ENCODE measurements at places on chromosomes 6 and 20.

- DNase-seq = no peak
Observed at GRCh38 chr20:25207960-25208534, 12.5 kb downstream of the ENTPD6 start.

DNA sequence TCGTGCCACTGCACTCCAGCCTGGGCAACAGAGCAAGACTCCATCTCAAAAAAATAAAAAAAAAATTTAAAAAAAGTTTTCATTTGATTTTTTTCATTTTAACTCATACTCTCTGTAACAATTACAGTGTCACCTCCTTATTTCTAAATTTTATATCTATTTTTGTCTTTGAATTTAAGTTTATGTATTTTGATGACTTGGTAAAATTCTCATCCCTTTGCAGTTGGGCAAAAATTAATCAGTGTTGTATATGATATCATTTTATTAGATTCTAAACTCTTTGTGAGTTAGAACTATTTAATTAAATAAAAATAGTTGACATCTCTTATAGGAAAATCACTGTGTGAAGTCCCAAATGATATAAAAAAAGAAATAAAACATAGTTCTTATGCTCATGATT lies 270.7 kb downstream of the PLCB1 start:
- DNase-seq = no peak

GRCh38 chr6:7424058-7424457 lies 34.5 kb downstream of the RIOK1 start:
- DNase-seq = no peak

- no peak for DNase-seq
Observed at GRCh38 chr6:85672623-85673022, 29.9 kb upstream of the SYNCRIP start.

DNA sequence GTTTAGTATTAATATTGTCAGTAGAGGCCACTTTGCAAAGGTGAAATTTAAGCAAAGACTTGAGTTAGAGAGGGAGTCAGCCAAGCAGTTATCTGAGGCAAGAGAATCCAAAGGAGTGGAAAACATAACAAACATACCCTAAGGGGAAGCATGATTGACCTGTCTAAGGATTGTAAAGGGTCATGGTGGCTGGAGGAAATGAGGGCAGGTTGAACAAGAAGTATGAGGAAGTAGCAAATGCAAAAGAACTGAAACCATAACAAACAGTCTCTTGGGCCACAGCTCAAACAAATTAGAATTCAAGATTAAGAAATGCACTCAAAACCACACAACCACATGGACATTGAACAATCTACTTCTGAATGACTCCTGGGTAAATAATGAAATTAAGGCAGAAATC lies 103.2 kb downstream of the FBXO5 start:
- no peak for DNase-seq

DNA sequence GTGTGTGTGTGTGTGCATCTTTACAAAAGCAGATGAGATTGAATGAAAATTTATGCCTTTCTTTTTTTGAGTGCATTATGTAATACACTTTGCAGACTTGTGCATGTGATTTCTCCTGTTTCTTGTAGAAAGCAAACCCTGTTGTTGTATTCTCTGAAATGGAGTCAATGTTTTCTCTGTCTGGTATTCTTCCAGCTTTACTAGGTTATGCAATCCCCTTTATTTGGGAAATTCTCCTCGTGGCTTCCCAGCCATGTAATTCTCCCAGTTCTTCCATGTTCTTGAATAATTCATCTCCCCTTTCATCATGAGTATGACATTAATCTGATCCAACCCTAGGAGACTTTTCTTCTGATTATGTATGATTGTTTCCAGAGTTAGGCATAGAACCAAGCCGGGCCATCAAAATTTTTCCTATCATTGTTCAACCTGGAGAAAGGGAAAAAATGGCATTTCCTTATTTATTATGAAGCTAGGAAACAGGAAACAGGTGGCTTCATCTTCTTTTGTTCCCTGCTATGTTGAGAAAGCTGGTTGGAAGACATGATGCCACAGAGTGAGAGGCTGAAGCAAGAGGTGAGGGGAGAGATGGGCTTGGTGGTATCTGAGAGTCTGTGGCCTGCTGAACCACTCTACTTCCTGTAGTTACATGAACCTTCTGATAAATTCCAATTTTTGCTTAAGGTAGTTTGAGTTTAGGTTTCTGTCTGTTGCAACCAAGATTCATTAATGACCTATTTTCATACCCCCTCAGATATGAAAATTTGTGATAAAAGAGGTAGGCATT lies 68.8 kb downstream of the PRL start:
- DNase-seq = no peak

DNA sequence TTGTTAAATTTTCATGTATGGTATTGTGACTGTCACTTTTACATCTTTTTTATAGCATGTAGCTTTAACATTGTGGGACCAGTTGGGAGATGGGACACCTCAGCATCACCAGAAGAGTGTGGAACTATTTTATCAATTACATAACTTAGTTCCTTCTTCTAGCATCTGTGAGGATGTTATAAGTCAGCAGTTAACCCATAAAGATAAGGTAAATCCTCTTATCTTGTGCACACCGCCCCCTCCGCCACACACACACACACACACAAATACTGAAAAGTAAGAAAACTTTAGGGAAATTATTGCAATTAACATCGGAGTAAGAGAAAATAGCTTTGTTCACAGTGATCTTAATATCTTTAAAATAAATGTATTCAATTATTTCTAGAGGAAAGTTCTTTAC lies 60.9 kb downstream of the PGM3 start:
- DNase-seq = no peak

GRCh38 chr6:151118461-151119123 lies 121.2 kb upstream of the AKAP12 start:
- DNase-seq = no peak

DNA sequence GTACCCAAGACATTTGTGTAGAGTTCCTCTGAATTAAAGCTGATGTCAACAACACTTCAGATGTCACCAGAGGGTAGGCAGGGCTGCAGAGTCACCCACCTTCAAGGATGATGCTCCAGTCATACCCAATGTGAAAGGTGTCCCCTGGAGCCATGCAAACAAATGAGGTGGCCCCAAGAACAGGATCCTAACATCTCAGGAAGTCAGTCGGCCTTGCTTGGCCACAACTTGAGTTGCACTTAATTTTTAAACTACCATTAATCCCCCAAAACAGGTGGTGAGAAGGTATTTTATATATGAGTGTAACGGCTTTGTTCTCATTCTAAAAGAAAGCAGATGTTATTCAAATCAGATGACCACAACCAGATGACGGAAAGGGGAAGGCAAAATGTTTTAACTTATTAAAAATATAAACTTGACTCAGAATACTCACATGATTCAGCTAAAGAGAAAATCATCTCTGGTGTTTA lies 21.1 kb upstream of the SERPINB1 start:
- no peak for DNase-seq

DNA sequence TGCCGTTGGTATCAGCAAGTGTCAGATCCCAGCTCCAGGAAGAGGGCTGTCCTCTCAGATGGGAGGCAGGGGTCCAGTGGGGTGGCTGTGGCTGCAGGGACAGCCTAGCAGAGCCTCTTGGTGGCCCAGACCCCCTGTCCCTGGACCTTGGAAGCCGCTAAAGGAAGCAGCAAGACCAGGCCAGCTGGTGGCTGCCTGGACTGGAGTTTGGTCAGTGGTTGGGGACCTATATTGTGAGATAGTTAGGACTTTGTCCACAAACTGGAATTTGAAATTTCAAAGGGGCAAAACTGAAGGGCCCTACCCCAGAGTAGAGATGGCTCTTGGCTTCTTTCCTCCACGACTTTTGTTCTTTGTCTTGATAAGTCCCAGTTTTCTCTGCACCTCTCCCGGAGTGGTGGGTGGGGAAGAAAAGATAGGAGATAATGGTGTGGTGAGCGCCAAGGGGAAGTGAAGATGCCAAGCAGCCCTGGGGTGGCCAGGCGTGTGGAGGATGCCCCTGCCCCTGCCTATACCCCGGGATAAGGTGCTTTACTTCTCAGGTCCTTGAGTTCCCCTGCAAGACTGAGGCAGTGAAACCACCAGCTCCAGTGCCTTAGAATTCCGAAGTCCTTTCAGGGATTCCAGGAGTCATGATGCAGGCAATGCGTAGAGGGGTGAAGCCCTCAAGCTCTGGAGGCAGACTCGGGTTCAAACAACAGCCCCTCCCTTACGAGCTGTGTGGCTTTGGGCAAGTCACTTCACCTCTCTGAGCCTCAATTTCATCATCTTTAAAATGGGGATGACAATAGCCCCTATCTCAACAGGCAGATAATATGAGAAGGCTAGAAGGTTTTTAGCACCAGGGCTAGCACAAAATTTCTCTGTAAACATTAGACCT lies 40.2 kb downstream of the HNF4A start:
- no peak for DNase-seq

DNA sequence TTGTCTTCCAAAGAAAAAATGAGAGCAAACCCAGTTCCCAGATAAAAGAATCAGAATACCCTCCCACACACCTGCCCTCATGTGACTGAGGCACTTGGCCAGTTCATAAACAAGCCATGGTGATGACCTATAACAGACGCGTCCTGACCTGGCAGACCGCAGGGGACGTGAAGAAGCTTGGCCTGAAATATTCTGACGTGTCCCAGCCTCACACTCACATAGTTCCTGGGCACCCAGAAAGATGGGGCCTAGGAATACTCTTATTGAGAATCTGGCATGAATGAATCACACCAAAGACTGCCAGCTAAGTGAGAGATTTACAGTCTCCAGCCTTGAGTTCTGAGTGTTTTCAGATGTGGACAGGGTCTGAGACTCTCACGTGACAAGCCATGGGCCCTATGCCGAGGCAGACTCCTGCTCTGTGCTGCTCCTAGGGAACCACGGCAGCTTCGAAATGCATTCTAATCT lies 17.2 kb upstream of the MAP3K4 start:
- DNase-seq = peak; percentile 17

- DNase-seq = no peak
Observed at GRCh38 chr6:89050697-89051096, 29.9 kb upstream of the PNRC1 start.

DNA sequence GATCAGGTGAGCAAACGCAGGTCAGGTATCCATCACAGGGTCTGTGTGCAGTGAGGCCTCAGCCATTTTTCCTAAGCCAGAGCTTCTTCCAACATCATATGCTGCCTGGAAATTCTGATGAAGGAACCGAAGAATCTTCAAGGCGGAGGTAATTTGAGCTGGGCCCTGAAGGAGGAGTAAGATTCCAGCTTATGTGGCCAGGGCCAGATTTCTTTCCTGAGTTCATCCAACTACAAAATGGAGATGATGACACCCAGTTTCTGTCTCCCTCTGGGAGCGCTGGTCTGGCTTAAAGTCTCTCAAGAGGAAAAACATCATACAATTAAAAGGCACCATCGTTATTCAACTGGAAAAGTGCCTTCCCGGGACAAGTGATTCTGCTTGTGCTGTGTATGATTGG lies 6.9 kb upstream of the MANBAL start:
- DNase-seq = peak; percentile 79

DNA sequence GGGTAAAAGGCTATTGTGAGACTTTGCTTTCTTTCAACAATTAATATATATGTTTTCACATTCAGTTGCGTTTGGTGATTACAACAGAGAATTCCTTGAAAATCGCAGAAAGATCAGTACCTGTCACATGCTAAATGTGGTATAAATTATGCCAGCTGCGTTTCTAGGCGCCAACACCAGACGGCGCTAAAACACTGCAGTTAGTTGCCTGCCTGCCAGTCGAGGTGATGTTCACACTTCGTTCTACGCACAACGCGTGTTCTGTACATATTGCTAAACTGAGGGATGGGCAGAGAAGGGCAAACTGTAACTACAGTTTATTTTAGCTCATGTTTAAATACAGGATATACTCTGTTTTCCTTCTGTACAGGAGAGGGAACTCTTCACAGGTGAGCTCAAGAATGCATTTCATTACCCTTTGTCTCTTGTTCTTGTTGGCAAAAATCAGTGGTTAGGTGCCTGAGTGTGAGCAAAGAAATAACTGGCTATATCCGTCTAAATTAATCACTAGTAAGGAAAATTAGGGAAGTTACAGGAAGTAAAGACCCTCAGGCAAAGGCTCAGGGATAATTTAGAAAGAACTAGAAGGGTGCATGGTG lies 100.1 kb upstream of the RGS17 start:
- no peak for DNase-seq

GRCh38 chr6:152124429-152125074 lies 317.1 kb downstream of the ESR1 start:
- peak; percentile 38 for DNase-seq

DNA sequence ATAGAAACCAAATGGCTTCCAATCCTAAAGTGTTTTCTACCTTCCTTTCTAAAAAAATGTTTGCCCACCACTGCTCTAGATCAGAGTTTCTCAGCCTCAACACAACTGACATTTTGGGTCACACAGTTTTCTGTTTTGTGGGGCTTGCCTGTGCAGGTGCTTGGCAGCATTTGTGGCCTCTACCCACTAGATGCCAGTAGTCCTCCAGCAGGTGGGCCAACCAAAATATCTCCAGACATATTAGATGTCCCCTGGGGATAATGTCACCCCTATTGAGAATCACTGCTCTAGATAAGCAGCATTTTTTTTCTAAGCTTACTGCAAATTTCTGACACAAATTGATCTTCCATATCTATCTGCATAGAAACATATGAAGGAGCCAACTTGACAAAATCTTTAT lies 26.3 kb upstream of the EPM2A start:
- DNase-seq = no peak

GRCh38 chr6:150813993-150814359 lies 51.5 kb upstream of the MTHFD1L start:
- no peak for DNase-seq

- no peak for DNase-seq
Observed at GRCh38 chr20:10812759-10813327, 139.0 kb upstream of the JAG1 start.

DNA sequence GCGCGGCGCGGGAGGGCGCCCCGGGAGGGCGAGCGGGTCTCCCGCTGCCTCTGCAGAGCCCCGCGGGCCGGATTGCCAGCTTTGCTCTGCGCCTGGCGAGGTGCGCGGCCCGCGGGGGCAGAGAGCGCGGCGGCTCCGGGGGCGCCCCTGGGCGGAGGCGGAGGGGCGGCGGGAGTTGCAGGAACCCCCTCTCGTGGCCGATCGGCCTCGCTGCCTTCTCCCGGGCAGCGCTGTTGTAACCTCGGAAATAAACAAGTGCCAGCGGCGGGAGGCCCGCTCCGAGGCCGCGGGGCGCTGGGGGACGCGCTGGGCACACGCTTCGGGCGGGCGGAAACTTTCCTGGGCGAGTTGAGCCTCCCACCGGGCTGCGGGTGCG lies 1.2 kb downstream of the CDH4 start:
- DNase-seq = no peak

GRCh38 chr6:83872386-83873118 lies 13.1 kb downstream of the CYB5R4 start:
- DNase-seq = no peak

Data from amniotic stem cell (primary cell).